Type B pancreatic cell (in vitro differentiated cells): ENCODE measurements at places on chromosomes 2 and 18.

- no peak for DNase-seq
These were observed 190.8 kb downstream of the ARHGAP28 start for GRCh38 chr18:6920099-6920955.

GRCh38 chr2:56582570-56582969, 398.8 kb downstream of the CCDC85A start:
- no peak for DNase-seq

- DNase-seq, result no peak
These were observed 61.3 kb downstream of the HPCAL1 start for GRCh38 chr2:10363861-10364610.

GRCh38 chr2:104772996-104773395, 80.9 kb upstream of the POU3F3 start:
- no peak for DNase-seq

DNA sequence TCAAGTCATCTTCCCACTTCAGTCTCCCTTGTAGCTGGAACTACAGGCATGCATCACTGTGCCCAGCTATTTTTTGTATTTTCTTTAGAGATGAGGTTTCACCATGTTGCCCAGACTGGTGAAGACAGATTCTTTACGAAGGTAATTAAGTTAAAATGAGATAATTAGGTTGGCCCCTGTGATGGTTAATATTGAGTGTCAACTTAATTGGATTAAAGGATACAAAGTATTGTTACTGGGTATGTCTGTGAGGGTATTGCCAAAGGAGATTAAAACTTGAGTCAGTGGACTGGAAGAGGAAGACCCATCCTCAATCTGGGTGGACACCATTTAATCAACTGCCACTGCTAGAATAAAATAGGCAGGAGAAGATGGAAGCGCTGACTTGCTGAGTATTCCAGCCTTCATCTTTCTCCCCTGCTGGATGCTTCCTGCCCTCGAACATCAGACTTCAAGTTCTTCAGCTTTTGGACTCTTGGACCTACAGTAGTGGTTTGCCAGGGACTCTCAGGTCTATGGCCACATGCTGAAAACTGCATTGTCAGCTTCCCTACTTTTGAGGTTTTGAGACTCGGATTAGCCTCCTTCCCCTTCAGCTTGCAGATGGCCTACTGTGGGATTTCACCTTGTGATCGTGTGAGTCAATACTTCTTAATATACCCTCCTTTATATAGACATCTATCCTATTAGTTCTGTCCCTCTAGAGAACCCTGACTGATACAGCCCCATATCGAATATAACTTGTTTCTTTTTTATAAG, 269.1 kb downstream of the TMX3 start:
- DNase-seq, result no peak

DNA sequence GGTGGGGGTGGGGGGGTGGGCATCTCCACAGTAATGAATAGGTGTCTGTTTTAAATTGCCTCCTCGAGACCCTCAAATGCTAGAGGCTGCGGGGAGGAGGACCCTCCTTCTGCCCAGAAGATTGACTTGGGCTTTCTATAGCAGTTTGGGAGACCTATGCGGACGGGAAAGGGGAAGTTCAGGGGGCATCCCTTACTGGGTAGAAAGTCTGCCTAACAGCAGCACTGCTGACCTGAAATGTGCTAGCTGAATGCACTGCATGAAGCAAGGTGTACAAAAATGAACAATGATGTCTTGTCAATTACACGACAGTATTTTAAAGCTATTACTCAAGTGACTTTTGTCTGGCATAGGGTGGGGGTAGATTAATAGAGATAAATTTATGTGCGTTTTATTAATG, 2.5 kb downstream of the DCC start:
- no peak for DNase-seq

- no peak for DNase-seq
These were observed 13.9 kb upstream of the PAIP2B start for GRCh38 chr2:71240794-71241193.

- no peak for DNase-seq
These were observed 103.1 kb upstream of the ARHGAP28 start for GRCh38 chr18:6626457-6626856.

GRCh38 chr2:189648846-189649509, 12.3 kb upstream of the ASNSD1 start:
- no peak for DNase-seq

- no peak for DNase-seq
These were observed 58.1 kb downstream of the NCKAP1 start for GRCh38 chr2:182980115-182980514.

- DNase-seq, result no peak
These were observed 117.1 kb upstream of the PDE1A start for GRCh38 chr2:182543741-182544525.

DNA sequence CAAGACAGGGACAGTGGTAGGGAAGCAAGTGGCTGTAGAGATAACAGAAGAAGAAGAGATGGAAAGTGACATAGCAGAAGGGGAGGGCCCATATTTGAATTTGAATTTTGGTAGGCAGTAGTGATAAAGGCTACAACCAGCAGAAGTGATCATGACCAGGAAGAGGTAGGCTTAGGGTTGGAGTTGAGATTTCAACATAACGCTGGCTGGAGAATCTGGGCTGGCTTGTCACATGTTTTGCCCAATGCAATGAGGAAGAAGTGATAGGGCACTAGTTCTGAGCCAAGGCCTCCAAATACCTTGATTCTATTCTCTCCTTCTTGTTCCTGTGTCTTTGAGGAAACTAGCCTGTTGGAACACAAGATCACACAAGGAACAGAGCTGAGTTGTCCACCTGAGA, 69.4 kb downstream of the SCG2 start:
- no peak for DNase-seq

DNA sequence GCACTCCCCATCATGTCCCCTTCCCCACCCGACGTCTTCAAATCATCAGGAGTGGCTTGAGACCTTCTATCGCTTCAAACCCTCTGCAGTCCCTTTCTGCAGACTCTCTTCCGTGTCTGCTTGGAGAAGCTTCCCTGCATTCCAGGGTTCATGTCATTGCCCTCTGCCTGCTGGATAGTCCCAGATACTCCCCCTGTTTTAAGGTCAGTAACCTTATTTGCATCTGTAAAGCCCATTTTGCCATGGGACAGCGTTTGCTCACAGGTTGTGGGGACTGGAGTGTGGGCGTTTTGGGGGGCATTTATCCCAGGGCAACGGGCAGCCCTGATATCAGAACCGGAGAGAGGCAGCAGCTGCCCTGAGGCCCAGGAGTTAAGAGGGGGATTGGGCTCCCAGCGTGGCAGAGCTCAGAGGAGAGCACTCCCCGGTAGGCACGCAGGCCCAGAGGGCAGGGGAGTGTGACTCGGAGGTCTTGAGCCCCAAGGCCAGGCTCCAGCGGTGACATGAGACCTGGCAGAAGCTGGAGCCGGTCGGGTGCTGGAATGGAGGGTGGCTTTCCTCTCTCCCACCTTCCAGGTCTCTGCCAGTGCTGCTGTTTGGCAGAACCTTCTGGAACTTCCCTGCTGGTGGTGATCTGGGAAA, 73.8 kb downstream of the RTP5 start:
- no peak for DNase-seq

- no peak for DNase-seq
These were observed 68.6 kb upstream of the PELI1 start for GRCh38 chr2:64212801-64213321.

GRCh38 chr2:38092196-38092902, 16.4 kb upstream of the CYP1B1 start:
- DNase-seq, result no peak

DNA sequence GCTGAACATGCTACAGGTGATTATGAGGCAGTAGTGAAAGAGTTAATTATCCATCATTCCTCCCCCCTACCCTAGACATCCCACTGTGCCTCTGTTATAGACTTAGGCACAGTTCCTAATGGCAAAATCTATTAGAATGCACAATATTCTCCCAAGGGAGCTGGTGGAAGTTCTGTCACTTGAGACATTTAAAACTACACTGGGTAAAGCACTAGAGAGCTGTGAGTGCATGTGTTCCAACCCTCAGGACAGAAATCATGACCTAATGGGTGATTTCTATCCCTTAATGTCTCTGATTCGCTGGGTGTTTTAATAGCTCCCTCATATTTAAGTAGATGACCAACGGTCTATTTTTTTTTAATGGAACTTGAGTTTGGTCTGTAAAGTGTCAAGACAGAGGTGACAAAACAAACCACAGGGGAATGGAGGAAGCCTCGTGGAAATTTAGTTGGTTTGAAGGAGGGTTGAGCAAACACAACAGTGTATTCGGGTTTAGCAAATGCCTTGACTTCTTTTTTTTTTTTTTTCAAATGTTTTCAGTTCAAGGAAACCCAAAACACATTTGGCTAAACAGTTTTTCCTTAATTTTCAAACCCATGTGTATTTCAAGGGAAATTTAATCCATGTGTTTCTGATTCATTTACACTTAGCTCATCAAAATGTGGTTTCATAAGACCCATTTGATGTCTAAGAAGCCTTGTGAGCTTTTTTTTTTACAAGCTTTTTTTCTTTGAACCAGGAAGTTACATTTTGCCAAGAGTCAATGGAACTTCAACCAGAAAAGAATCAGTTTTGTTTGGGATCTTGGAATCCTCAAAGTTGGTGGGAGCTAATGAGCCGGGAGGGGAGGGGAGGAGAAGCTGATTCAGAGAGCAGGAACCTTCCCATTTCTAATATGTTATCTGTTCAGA, 665.1 kb upstream of the ZEB2 start:
- no peak for DNase-seq

DNA sequence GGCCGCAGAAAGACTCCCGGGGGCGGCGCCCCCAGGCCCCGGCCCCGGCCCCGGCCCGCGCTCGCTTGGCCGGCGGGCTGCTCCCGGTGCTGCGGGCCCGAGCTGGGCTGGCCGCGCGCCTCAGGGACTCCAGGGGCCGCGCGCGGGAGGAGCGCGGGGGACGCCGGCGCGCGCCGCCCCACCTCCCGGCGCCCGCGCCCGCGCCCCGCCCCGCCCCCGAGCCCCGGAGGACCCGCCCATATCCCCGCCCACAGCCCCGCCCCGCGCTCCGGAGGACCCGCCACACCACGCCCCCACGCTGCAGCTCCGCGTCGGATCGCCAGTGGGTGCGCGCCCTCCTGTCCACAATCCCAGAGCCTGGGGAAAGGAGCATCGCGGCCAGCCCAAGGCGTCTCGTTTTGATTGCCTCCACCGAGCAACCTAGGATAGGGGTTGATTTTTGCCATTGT, at the start of gene PARD6G:
PARD6G (minus strand) TSS at position 122 of the 449 bp plus-strand sequence. CDS start 166 bp downstream, outside the sequence.
- DNase-seq, result peak; percentile 82

DNA sequence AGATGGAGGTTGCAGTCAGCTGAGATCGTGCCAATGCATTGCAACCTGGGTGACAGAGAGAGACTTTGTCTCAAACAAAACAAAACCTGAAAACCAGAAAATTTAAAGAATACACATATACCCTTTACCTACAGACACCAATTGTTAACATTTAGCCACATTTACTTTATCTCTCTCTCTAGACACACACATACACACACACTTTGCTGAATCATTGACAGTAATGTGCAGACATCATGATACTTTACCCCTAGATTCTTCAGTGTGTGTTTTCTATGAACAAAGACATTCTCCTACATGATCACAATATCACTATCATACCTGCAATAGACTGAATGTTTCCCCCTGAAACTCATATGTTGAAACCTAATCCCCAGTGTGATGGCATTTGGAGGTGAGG, 10.2 kb upstream of the CFLAR start:
- no peak for DNase-seq

DNA sequence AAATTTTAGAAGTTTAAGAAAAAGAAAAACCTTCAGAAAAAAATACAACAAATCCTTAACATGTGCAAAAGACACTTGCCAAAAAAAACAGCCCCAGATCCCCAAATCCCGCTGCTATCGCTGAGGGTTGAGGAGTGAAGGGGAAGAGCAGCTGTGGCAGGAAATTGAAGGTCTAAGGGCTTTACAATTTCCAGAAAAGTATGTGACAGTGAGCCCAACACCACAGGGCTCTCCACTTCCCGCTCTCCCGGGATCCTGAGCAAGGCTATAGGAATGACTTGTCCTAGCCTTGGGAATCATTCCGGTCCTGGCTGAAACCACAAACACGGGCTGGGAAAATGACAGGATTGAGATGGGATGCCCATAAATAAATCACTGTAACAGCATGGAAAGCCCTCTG, 191.4 kb downstream of the TMEM163 start:
- no peak for DNase-seq

GRCh38 chr2:54545702-54546450, 89.7 kb downstream of the SPTBN1 start:
- DNase-seq, result no peak

GRCh38 chr2:79210274-79210917, 50.8 kb upstream of the REG3A start:
- no peak for DNase-seq

- no peak for DNase-seq
These were observed 7.9 kb upstream of the PDCL3 start for GRCh38 chr2:100554798-100555407.

- DNase-seq, result no peak
These were observed 1162.7 kb upstream of the ZEB2 start for GRCh38 chr2:145682546-145683157.

DNA sequence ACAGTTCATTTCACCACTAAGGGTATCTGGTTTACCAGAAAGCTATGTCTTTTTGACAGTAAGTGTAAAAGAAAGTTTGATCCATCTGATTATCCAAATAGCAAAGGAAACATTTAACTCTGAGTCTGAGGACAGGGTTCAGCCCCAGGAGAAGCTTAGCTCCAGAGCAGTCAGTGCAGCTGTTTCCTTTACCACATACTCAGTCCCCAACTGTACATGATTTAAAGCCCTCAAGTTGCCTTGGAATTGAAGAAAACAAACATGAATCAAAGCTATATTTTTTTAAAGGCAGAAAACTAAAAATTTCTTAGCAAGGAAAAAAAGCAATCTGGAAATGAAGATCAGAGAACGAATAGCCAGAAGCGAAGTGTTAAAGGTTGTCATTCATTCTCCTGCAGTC, 746.0 kb downstream of the METTL4 start:
- DNase-seq, result no peak

DNA sequence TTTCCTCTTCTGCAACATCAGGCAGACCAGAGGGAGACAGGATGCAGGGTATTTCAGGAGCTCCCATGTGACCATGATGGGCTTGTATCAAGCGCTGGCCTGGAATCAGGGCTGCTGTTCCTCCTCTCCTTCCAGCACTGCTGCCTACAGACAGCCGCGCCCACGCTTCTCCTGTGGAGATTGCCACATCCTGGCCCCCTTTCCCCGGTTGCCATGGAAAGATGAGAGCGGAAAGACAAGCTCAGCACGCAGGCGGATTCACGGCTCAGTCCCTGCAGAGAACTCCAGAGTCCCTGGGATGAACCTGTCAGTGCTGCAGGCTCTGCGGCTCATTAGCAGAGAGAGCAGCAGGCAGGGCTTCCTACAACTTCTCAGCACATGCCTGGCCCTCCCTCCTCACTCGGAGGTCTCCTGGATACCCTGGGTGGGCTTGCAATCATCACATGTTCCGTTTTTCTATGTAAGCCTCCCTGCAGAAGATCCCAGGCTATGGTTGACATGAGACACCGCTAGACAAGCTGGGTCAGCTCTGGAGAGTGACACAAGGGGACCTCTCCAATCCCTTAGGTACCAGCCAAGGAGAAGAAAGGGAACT, 497.8 kb upstream of the MYT1L start:
- DNase-seq, result no peak

- no peak for DNase-seq
These were observed 1690.7 kb upstream of the TMEFF2 start for GRCh38 chr2:193885419-193885818.
